ENCODE measurements at places on chromosomes 16 and 17.
A peak's percentile ranks its signal among the peaks of the same experiment; 100 is the strongest.

DNA sequence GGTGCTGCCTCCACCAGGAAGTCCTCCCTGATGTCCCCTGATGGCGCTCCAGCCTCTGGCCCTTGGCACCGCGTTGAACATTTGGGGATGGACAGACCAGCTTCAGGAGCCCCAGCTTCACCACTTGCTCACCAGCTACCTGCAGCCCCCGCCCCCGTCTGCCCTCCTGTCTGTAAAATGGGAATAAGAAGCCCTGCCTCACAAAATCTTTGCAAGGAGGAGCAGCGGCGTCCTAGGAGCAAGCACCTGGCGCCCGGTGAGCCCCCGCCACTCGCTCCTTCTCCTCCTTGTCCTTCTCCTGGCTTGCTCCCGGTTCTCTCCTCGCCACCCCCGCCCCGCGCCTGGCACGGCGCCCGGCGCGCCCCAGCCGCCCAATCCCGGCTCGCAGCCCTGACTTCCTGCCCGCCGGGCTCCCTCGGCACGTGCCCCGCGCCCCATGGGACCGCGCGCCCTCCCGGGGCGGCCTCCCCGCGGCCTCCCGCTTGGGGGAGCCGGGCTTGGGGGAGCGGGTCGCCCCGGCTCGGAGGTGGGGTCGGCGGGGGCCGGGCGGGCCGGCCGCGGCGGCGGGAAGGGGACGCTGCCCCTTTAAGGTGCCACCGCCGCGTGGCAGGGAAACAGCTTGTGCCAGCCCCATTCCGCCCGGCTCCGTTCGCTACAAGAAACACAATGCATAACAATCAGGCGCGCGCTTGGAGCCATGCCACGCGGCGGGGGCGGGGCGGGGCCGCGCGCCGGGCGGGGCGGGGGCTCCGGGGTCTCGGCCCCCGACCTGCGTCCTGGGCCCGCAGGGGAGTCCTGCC is 9.1 kb upstream of the PPP1R1B start:
- no peak overlapping the region for H3K27ac ChIP-seq
- H3K27me3 ChIP-seq: no peaks in the 10 kb centered on the region
- peaks cover 8% of the 10 kb centered on the region for H3K4me1 ChIP-seq
- H3K4me3 ChIP-seq: peak overlapping the region; percentile 28
- H3K36me3 ChIP-seq: no peaks in the 10 kb centered on the region

DNA sequence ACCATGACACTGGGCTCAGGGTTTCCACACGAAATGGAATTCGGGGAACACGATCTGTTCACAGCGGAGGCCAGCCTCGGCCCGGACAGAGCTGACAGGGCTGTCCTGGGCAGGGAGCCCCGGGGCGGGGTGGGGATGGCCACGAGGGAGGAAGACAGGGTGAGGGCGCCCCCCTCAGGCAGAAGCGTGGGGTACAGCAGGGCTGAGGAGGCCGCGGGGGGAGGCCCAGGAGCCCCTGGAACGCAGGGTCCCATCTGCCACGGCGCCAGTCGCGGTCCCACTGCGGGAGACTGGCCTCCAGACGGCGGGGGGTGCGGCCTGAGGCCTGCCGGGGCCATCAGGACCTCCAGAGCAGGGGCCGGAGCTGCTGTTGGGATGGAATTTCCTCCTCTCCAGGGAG is 75.9 kb downstream of the LMF1 start:
- no peaks in the 10 kb centered on the region for H3K4me1 ChIP-seq
- H3K36me3 ChIP-seq: no peaks in the 10 kb centered on the region
- no peak for DNase-seq
- H3K4me3 ChIP-seq: no peak overlapping the region
- no peak overlapping the region for H3K27ac ChIP-seq

DNA sequence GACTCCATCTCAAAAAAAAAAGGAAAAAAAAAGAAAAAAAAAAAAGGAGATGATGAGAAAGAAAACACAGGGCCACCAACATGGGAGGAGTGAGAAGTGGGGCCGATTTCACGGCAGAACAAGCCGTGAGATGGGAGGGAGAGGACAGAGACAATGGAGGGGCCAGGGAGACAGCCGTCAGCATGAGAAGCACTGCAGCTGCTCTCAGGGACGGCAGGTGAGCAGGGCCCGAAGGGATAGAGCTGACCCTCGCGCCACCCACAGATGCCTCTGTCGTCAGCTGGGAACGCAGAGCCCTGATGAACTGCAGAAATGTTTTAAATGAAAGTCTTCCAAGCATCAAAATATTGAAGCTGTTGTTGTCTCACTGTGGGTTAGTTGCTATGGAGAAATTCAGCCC is 20.3 kb downstream of the PITPNM3 start:
- no peak overlapping the region for H3K4me3 ChIP-seq
- H3K27me3 ChIP-seq: no peaks in the 10 kb centered on the region
- no peak for DNase-seq
- H3K4me1 ChIP-seq: no peaks in the 10 kb centered on the region
- no peak overlapping the region for H3K27ac ChIP-seq

GRCh38 chr16:81505011-81505661 is 60.5 kb downstream of the CMIP start:
- peaks cover 23% of the 10 kb centered on the region for H3K4me1 ChIP-seq
- no peak overlapping the region for H3K4me3 ChIP-seq
- H3K27me3 ChIP-seq: no peaks in the 10 kb centered on the region
- H3K27ac ChIP-seq: no peak overlapping the region
- no peak for DNase-seq

DNA sequence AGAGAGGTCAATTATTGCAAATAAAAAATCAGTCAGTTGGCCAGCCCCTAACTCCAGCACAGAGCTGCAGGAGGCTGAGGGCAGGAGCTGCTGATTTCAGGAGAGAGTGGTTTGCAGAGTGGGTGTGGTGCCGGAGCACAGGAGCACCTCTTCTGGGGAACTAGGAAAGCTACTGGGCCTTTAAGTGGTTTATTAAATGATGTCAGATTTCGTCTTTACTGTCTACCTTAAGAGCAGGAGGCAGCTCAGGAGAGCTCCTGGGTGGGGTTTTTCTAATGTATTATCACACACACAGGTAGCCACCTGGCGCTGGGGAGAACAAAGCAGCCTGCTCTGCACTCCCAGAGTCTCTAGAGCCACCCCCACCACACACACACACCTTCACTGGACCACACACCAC is 11.5 kb upstream of the HAS3 start:
- no peak for DNase-seq
- peaks cover 9% of the 10 kb centered on the region for H3K4me1 ChIP-seq
- H3K4me3 ChIP-seq: no peak overlapping the region

- no peak overlapping the region for H3K27ac ChIP-seq
- H3K27me3 ChIP-seq: no peaks in the 10 kb centered on the region
- no peak for DNase-seq
- H3K4me3 ChIP-seq: no peak overlapping the region
- no peaks in the 10 kb centered on the region for H3K36me3 ChIP-seq
Observed at GRCh38 chr17:29661213-29661612, 38.5 kb upstream of the CORO6 start.

DNA sequence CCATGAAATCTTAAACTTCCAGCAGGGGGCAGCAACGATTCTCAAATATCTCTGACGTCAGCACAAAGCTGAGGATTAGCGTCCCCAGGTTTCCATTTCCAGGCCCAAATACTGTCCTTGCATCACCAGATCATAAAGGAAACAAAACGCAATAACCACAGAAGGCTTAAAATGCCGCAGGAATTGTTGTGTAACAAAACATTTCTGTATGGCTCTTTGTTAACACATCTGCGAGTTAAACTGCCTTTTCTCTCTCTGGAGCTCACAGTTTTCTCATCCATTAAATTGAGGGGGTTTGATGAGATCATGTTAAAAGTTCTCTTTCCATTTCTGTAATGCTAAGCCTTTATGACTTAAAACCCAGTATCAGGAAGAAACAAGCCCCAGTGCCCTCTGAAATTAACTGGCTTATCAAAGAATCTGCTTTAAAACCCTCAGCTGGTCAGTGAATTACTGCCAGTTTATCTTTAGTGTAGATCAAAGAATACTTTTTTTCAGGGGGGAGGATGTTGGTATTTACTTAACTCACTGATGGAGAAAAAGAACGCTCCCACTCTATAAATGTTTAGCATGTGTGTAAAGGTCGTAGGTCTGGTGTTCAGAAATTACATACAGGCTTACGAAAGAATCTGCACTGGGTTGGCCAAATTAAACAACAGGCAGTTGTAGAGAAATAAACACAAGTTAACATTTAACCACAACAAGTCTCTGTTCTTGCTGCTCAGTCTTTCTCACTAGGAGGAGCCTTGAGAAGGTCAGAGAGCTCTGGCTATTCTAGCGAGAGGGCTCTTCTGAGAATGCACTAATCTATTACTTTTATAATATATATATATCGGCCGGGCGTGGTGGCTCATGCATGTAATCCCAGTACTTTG is 10.6 kb upstream of the TERF2 start:
- no peaks in the 10 kb centered on the region for H3K27me3 ChIP-seq
- peak; percentile 80 for DNase-seq
- no peak overlapping the region for H3K4me3 ChIP-seq
- H3K4me1 ChIP-seq: peaks cover 30% of the 10 kb centered on the region

GRCh38 chr17:81877569-81877968 is 6.4 kb upstream of the ARHGDIA start:
- H3K27me3 ChIP-seq: no peaks in the 10 kb centered on the region
- no peaks in the 10 kb centered on the region for H3K4me1 ChIP-seq
- no peak overlapping the region for H3K27ac ChIP-seq
- no peak for DNase-seq
- no peak overlapping the region for H3K4me3 ChIP-seq
- no peaks in the 10 kb centered on the region for H3K36me3 ChIP-seq

- H3K27me3 ChIP-seq: no peaks in the 10 kb centered on the region
- no peak overlapping the region for H3K4me3 ChIP-seq
- no peak overlapping the region for H3K27ac ChIP-seq
- H3K36me3 ChIP-seq: no peaks in the 10 kb centered on the region
Observed at GRCh38 chr17:58560511-58560910, 46.1 kb upstream of the MTMR4 start.

GRCh38 chr17:79039171-79039570 is 15.2 kb downstream of the C1QTNF1 start:
- peaks cover 25% of the 10 kb centered on the region for H3K4me1 ChIP-seq
- no peaks in the 10 kb centered on the region for H3K36me3 ChIP-seq
- H3K27ac ChIP-seq: peak overlapping the region; percentile 20
- DNase-seq: no peak
- no peak overlapping the region for H3K4me3 ChIP-seq

GRCh38 chr17:69702078-69702477 is 287.6 kb downstream of the MAP2K6 start:
- DNase-seq: no peak
- no peak overlapping the region for H3K4me3 ChIP-seq
- no peaks in the 10 kb centered on the region for H3K27me3 ChIP-seq
- H3K4me1 ChIP-seq: no peaks in the 10 kb centered on the region

DNA sequence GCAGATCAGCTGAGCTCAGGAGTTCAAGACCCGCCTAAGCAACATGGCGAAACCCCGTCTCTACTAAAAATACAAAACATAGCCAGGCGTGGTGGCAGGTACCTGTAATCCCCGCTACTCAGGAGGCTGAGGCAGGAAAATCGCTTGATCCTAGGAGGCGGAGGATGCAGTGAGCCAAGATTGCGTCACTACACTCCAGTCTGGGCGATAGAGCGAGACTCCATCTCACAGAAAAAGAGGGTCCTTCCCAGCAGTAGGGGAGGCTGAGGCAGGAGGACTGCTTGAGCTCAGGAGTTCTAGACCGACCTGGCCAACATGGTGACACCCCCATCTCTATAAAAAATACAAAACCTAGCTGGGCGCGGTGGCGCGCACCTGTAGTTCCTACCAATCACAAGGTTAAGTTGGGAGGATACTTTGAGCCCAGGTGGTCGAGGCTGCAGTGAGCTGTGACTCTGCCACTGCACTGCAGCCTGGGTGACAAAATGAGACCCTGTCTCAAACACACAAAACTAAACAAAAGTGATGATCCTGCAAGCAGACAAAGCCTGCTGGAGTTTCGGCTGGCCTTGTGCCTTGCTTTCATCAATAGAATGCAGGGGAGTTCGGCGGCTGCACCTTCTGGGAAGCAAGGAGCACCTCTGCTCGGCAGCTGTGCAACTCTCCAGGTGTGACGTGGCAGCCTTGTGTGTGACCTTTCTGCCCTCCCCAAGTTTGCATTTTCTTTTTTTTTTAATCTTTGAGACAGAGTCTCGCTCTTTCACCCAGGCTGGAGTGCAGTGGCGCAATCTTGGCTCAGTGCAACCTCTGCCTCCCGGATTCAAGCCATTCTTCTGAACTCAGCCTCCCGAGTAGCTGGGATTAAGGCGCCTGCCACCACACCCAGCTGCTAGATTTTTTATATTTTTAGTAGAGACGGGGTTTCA is 12.4 kb upstream of the YWHAE start:
- H3K36me3 ChIP-seq: no peaks in the 10 kb centered on the region
- no peak overlapping the region for H3K4me3 ChIP-seq
- no peak for DNase-seq
- H3K4me1 ChIP-seq: no peaks in the 10 kb centered on the region
- H3K27me3 ChIP-seq: no peaks in the 10 kb centered on the region

DNA sequence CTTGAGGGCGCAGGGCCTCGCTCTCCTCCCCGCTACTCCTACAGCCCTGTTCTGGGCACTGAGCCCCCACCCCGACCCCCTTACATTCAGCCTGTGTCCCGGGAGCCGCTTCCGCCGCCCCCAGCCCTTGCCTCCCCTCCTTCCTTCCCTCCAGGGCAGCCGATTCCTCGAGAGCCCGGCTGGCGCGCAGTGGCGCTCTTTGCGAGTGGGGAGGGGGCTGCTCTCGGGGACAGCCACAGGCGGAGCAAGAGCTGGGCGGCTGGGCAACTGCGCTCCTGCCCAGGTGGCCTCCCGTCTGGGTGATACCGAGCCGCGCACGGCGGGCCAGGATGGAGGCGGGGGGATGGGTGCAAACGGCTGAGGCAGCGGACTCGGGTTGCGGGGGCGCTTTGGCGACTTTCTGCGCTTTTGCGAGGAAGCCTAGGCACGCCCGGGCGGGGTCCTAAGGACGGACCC is 1.2 kb downstream of the MMP15 start:
- H3K4me3 ChIP-seq: peak overlapping the region; percentile 72
- H3K27me3 ChIP-seq: no peaks in the 10 kb centered on the region
- H3K36me3 ChIP-seq: no peaks in the 10 kb centered on the region
- no peak for DNase-seq
- peaks cover 27% of the 10 kb centered on the region for H3K4me1 ChIP-seq

DNA sequence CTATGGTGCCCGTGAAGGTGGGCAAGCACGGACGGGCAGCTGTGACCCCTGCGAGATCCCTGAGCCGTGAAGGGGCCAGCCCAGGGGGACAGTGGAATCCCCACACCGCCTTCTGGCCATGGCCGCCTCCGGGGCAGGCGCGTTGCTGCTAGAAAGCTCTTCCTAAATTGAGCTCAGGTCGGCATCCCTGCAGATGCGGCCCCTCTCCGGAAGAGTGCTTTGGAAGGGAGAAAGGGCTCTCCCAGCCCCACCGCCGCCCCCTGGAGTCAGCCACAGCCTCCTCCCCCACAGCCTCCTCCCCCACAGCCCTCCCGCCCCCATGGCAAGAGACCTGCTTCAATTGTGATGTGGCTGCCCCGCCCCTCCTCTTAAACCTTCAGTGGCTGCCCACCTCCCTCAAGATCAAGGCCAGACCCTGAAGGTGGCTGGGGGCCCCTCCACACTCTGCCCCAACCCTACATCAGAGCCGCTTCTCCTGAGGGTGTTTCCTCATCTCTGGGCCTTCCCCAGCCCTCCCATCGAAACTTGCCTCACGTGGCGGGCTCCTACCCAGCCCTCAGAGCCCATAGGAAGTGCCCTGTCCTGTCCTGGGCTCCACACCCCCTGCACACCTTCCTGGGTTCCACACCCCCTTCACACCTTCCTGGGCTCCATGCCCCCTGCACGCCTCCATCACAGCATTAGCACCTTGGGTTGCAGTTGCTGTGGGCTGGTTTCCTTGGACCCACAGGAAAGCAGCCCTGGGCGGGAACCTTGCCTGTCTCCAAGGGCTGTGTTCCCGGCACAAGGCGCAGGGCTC is 5.5 kb upstream of the CBFA2T3 start:
- DNase-seq: no peak
- no peaks in the 10 kb centered on the region for H3K27me3 ChIP-seq
- no peaks in the 10 kb centered on the region for H3K36me3 ChIP-seq
- H3K27ac ChIP-seq: no peak overlapping the region
- no peak overlapping the region for H3K4me3 ChIP-seq

Measured in adrenal gland (tissue), 19 donors.